ENCODE measurements at places on chromosomes 3 and 15. TPM values are rescaled to one million over a fixed set of nuclear protein-coding genes. Genes with fewer than 3 reads are reported as not detected.

- peaks cover 36% of the 10 kb centered on the region for H3K4me1 ChIP-seq
- H3K27me3 ChIP-seq = no peaks in the 10 kb centered on the region
- DNase-seq = no peak
- no peaks in the 10 kb centered on the region for H3K36me3 ChIP-seq
- H3K27ac ChIP-seq = no peak overlapping the region
These were observed 560.8 kb downstream of the FOXP1 start for GRCh38 chr3:71022551-71023335.

DNA sequence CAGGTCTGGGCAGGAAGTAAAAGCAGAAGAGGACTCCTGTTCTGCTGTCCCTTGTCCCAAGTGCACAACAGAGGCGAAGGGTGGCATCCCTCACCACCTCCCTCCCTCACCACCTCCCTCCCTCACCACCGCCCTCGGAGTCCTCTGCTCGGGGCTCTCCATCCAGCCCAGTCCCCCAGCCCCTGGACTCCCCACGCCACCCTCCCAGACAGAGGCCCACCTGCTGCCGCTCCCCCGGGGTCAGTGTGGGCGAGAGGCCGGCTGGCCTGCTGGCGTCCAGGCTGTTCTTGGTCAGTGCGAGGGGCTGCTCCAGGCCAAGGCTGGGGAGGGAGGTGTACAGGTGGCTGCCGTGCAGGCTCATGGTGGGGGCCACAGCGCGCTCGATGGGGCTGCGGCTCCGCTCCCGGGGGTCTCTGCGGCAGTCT, 79.1 kb downstream of the VGLL4 start:
- no peaks in the 10 kb centered on the region for H3K36me3 ChIP-seq
- H3K4me3 ChIP-seq = no peak overlapping the region
- H3K27me3 ChIP-seq = no peaks in the 10 kb centered on the region

DNA sequence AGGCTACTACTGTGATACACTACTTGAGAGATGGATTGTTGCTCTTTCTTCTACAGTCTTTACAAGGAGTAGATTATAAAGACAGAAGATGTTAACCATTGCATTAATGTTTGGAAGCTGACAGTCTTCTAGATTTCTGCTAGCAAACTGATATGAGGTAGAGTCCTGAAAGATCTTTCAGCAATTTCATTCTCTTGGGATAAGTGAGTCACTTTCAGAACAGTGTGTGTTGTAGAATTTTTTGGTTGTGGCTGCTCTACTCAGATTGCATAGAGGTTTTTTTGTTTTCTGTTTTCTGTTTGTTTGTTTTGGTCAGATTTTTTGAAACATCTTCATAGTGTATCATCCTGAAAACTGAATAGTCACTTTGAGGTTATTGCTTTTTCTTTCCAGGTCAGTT, 17.1 kb downstream of the TNFSF10 start:
- H3K4me1 ChIP-seq = no peaks in the 10 kb centered on the region
- H3K27me3 ChIP-seq = no peaks in the 10 kb centered on the region
- no peak for DNase-seq
- no peaks in the 10 kb centered on the region for H3K36me3 ChIP-seq
- no peak overlapping the region for H3K4me3 ChIP-seq
- no peak overlapping the region for H3K27ac ChIP-seq

- H3K4me3 ChIP-seq = no peak overlapping the region
- no peaks in the 10 kb centered on the region for H3K27me3 ChIP-seq
- peaks cover 28% of the 10 kb centered on the region for H3K4me1 ChIP-seq
- H3K36me3 ChIP-seq = peaks cover 4% of the 10 kb centered on the region
These were observed 11.0 kb downstream of the PRKCD start for GRCh38 chr3:53171827-53172505.

DNA sequence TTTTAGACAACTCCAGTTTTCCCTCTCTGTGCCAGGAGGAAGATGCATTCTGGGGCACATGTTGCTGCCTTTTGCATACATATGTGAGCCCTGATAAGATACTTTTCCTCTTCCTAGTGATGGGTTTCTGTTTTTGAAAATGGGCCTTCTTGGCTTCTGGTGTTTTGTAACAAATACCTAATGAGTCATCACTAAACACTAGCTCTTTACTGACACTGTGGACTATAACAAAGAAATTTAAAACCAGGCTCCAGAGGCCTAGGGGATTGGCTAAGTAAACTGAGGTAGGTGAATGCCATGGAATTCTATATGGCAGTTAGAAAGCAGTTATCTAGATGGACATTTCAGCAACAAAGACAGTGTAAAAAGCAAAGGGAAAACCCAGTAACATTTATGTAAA, 93.4 kb upstream of the NR2E3 start:
- no peaks in the 10 kb centered on the region for H3K4me1 ChIP-seq
- H3K36me3 ChIP-seq = no peaks in the 10 kb centered on the region
- no peak for DNase-seq
- no peak overlapping the region for H3K4me3 ChIP-seq
- peak overlapping the region; percentile 19 for H3K27ac ChIP-seq

- H3K27ac ChIP-seq = peak overlapping the region; percentile 70
- H3K4me3 ChIP-seq = no peak overlapping the region
- H3K36me3 ChIP-seq = no peaks in the 10 kb centered on the region
- DNase-seq = no peak
These were observed 32.7 kb downstream of the TRANK1 start for GRCh38 chr3:36911990-36912804.

DNA sequence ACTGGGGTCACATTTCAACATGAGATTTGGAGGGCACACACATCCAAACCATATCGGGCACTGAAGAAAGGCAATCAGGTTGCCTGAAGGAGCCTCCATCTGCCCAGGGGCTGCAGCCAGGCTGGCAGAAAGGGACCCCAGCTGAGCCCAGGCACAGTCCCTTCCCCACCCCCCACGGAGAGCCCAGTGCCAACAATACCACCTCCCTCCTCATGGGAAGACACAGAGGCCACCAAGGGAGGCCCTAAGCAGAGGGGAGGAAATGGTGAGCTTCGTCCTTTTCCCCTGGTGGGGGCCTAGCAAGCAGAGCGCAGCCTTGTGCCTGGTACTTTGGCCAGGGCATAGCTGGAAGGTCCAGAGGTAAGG, 3.0 kb upstream of the STRA6 start:
- no peak for DNase-seq
- no peak overlapping the region for H3K27ac ChIP-seq
- no peaks in the 10 kb centered on the region for H3K4me1 ChIP-seq
- no peaks in the 10 kb centered on the region for H3K27me3 ChIP-seq
- no peaks in the 10 kb centered on the region for H3K36me3 ChIP-seq

The UQCC5 gene
- total RNA-seq = 22.1 TPM

The EBLN2 gene
- total RNA-seq = 4.5 TPM

The SEMA3B gene
- total RNA-seq = 59.5 TPM

All from transverse colon (tissue), 4 donors.